Left lung (tissue), 14 donors: ENCODE measurements at places on chromosomes 1 and 21. TPM values are rescaled to one million over a fixed set of nuclear protein-coding genes. Genes with fewer than 3 reads are reported as not detected.

Gene CTSK
- polyA plus RNA-seq = 28.7 TPM

Gene GPX7
- polyA plus RNA-seq = 77.2 TPM

Gene TDRD5
- polyA plus RNA-seq = 0.31 TPM

GRCh38 chr1:101496109-101496508 lies 259.3 kb downstream of the S1PR1 start:
- DNase-seq = no peak

- no peak for DNase-seq
Measured at GRCh38 chr1:8754247-8754650, 63.2 kb downstream of the RERE start.

DNA sequence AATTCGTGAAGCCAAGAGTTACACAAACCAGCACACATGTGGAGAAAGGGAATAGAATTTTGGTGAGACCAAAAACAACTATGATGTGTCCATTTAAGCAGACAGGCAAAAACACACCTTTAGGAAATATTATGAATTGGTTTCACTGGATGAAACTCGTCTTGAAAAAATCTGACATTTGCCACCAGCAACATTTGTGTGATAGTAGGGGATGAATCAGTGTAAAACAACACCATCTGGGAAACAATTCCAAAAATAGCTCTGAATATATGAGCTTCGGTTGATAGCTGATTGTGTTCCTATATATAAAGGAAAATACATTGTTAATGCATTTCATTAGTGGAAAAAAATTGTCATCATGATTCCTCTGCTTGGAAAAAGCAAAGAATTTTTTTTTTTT lies 327.8 kb downstream of the PAPPA2 start:
- DNase-seq = no peak

DNA sequence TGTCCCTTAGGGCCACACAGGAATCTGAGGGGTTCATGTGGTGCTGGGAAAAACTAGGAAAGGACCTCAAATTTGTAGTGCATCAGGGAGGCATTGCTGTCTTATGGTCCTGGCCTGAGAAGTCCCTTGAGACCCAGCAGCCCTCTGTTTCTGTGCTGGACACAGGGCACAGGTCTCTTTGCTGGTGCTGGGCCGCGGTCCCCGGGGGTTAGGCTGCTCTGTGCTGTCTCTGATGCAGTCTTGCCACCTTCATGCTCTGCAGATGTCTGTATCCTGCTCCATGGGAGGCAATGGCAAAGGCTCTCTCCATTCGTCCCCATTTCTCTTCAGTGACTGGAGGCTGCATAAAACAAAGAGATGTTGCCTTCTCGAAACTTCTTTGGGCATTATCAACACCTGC lies 13.0 kb downstream of the EDARADD start:
- DNase-seq = no peak
